GM23248 (cell line): ENCODE measurements at places on chromosomes 3 and 15. TPM values are rescaled to one million over a fixed set of nuclear protein-coding genes. Genes with fewer than 3 reads are reported as not detected.
A peak's percentile ranks its signal among the peaks of the same experiment; 100 is the strongest.

DNA sequence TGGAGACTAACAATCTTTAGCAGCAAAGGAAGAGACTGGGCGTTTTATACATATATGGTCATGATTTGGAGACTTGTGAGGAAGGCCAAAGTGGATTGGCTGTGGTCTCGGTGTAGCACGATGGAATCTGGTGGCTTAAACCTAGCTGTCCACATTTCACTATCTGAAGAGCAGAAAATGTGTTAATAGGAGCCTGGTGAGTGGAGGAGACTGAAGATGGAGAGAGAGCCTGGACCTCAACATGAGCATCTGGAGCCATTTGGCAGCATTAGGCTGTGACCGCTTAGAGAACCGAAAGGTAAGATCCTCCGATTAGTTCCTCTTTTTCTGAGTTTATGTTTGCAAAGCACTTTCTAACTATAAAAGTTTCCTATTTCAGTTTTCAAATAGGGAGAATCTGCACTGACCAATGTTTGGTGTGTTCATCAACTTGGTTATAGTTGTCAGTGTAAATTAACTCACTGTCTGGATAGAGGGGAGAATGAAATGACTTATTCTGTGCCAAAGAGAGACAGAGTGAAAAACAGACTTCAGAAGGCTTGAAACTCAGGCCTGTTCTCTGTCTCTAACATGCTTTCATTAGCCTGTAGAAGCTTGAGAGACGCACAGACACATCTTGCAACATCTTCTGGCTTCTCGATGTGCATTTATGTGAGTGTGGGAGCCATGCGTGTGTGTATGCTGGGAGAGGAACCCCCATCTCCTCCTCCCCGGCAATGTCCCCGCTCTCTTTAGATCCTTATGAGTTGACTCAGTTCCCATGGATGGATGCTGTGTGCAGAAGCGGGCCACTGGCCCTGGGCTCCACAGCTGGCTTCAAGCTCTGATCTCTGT, 244.7 kb upstream of the TBL1XR1 start:
- peak overlapping the region; percentile 44 for H3K4me3 ChIP-seq
- DNase-seq, result peak; percentile 40
- no peaks in the 10 kb centered on the region for H3K36me3 ChIP-seq
- H3K4me1 ChIP-seq, result peaks cover 33% of the 10 kb centered on the region
- H3K27me3 ChIP-seq, result no peaks in the 10 kb centered on the region

DNA sequence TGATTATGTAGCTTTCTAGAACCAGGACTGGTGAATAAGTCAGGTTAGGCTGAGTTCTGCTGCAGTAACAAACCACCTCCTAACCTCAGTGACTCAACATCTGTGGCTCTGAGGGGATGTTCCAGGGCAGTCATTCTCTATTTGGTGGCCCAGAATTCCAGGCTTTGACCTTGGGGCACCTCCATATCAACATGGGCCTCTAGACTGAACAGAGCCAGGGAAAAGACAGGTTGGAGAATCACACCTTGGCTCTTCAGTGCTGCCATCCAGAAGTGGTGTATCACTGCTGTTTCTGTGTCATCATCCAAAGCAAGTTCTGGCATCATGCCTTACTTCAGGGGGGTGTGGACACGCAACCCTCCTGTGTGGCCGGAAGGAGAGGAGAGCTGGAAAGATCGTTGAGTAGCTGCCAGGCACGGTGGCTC, 15.3 kb downstream of the ZBTB47 start:
- DNase-seq, result peak; percentile 71
- H3K4me3 ChIP-seq, result no peak overlapping the region
- no peaks in the 10 kb centered on the region; the same call in 1 of the 2 replicates for H3K36me3 ChIP-seq
- H3K4me1 ChIP-seq, result no peaks in the 10 kb centered on the region
- H3K27me3 ChIP-seq, result no peaks in the 10 kb centered on the region
- H3K27ac ChIP-seq, result no peak overlapping the region

GRCh38 chr15:76191539-76192244, 119.6 kb downstream of the ETFA start:
- H3K4me3 ChIP-seq, result no peak overlapping the region
- peaks cover 7% of the 10 kb centered on the region for H3K4me1 ChIP-seq
- no peaks in the 10 kb centered on the region for H3K27me3 ChIP-seq
- DNase-seq, result no peak
- H3K27ac ChIP-seq, result no peak overlapping the region

GRCh38 chr3:28191363-28191762, 50.1 kb upstream of the CMC1 start:
- H3K36me3 ChIP-seq, result no peaks in the 10 kb centered on the region
- H3K27me3 ChIP-seq, result no peaks in the 10 kb centered on the region
- no peak overlapping the region for H3K27ac ChIP-seq

GRCh38 chr15:95429345-95429744, 901.2 kb upstream of the NR2F2 start:
- H3K4me3 ChIP-seq, result no peak overlapping the region
- DNase-seq, result no peak
- H3K36me3 ChIP-seq, result no peaks in the 10 kb centered on the region
- H3K27ac ChIP-seq, result no peak overlapping the region

GRCh38 chr3:124172816-124173215, 180.9 kb upstream of the ROPN1 start:
- DNase-seq, result no peak
- no peaks in the 10 kb centered on the region for H3K36me3 ChIP-seq
- no peak overlapping the region for H3K4me3 ChIP-seq
- no peaks in the 10 kb centered on the region for H3K4me1 ChIP-seq

DNA sequence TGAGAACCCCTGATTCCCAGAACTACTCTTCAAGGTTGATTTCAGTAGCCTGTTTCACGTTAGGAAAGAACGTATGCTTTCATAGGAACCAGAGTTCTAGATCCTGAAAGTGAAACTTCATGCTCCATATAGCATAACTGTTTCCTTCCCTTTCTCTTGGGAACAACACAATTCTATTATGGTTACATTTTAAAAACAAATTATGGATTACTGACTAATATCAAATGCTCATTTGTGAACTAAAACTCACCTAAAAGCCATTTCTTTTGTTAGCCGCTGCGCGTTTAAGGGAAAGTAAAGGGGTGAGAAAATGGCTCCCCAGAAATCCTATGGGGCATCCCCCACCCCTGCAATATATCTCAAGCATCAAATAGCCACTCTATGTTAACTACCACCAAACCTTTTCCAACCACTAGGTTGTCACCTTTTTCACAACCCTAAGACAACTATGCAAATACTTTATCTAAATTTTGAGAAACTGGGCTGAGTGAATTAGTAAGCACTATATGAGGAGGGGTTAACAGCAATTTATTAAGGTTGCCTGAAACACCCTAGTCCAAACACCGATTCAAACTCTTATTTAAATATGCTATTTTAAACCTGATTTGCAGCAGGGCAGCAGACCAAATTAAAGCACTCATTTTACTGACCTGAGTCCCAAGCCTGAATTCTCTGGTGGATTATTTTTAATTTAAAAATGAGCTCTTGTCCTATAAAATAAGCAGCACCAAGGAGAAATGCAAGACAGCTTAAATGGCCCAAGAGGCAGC, 2.4 kb downstream of the SIAH2 start:
- H3K27ac ChIP-seq, result peak overlapping the region; percentile 94
- DNase-seq, result no peak
- no peaks in the 10 kb centered on the region for H3K36me3 ChIP-seq
- peaks cover 40% of the 10 kb centered on the region for H3K4me1 ChIP-seq

DNA sequence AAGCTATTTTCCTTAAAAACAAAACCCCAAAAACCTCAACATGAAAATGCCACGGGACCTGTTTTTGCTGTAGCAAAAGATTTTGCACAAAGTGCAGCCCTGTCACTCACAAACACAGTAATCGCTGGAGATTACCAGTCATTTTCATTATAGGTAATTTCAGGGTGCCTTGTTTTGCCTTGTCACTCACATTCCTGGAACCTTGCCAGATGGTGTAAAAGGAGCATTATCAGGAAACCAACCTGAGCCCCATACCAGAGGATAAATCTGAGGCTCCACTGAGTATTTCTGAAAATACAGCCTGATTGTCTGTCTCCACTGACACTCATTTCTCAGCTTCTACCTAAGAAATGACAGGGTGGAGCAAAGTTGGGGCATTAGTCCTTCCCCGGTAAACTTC, 791.3 kb upstream of the LMCD1 start:
- no peaks in the 10 kb centered on the region for H3K36me3 ChIP-seq
- no peak overlapping the region for H3K4me3 ChIP-seq
- H3K4me1 ChIP-seq, result no peaks in the 10 kb centered on the region

DNA sequence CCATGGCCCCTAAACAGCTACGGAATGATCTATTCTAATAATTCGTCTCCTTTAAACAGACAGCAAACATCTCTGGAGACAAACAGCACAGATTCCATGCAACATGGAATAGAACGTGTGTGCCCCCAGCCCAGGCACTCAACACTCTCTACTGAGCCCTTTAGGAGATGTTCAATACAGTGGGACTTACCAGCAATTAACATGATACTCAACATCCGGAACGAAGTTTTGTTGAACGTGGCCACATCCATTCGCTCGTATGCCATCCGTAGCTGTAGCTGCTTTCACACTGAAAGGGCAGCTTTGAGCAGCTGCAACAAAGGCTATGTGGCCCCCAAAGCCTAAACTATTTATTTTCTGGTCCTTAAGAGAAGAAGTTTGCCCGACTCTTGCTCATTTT, 3.5 kb downstream of the ADAMTS17 start:
- H3K4me3 ChIP-seq, result no peak overlapping the region
- peaks cover 9% of the 10 kb centered on the region for H3K27me3 ChIP-seq
- no peaks in the 10 kb centered on the region for H3K4me1 ChIP-seq
- DNase-seq, result no peak

DNAH12 gene
- 0.54 TPM in 1 of 2 replicates, not detected in the other for total RNA-seq
